ENCODE measurements at places on chromosomes 11 and 22.

DNA sequence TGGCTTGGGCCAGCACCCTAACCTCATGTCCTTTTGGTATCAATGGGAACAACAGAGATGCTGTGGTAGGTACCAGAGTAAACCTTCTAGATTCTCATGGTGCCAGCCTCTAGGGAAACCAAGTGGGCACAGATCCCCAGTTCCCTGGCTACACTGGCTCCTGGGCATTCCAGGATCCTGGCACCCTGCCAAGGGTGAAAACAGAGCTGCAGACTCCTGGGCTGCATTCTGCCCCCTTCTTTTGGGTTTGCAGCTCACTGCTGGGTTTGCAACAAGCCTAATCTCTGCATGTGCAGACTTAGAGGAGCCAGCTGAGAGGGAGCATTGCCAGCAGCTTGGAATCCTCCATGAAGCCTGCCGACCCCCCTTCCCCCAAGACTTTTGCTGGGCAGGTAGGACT, 30.6 kb downstream of the PRDM11 start:
- DNase-seq: peak; percentile 70

DNA sequence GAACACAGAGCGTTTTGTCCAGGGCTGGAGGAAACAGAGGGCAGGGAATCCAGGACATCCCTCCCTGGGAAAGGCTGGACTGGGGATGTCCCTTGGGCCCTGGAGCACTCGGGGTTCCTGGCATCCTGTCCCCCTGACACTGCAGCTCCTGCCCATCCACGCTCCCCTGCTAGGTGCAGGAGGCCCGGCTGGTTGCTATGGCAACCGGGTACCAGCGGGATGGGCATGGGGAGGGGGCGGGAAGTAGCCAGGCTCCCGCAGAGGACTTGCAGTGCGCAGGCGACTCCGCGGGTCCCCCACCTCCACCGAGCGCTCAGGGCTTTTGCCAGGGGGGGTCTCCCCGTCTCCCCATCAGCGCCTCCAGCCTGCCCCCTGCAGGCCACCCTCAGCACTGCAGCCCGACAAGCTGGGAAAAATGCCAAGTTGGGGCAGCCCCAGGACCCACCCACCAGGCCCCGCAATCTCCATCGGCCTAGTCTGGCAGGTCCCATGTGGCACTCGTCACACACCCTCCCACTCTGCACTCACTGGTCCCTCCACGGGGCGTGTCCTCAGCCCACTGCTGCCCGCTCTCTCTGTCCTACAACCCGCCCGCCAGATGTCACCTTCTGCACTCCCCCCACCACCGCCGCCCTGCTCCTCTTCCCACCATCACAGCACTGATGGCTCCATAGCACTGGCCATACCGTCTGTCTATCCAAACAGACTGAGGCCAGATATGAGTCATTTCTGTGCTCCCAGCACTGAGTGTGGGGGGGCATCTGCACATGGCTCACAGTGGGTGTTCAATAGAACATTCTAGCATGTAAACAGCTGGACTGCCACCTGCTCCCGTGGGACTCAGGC, 31.5 kb downstream of the KIAA0930 start:
- no peak for DNase-seq

GRCh38 chr11:69475866-69476471, 5.5 kb upstream of the LINC01488 start:
- DNase-seq: no peak

GRCh38 chr22:18005201-18005926, 19.0 kb downstream of the MICAL3 start:
- DNase-seq: peak; percentile 39

DNA sequence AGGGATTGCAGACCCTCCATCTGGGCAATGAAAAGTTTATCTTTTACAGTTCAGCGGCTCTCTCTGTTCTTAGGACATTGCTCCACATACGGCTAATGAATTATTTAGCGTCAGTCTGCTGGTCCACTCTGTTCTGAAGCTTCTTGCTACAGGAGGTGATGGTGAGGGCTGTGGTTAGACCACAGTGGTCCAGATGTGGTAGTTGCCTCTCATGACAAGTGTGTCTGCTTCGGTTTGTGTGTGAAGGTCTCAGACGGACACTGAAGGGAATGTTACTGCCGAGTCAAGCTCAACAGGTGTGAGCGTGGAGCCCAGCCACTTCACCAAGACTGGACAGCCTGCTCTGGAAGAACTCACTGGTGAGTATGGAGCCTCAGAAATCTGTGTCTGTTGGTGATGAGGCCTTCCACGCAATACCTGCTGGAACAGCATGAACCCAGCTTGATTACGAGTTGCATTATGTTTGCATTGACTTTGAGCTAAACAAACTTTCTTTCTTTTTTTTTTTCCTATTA, 220.8 kb downstream of the DBX1 start:
- no peak for DNase-seq

GRCh38 chr11:33869481-33870422, 22.1 kb downstream of the LMO2 start:
- DNase-seq: peak; percentile 7

GRCh38 chr22:17493419-17493981, 69.8 kb upstream of the SLC25A18 start:
- DNase-seq: no peak

- DNase-seq: no peak
Measured at GRCh38 chr11:69352166-69352565, 58.2 kb downstream of the MYEOV start.

DNA sequence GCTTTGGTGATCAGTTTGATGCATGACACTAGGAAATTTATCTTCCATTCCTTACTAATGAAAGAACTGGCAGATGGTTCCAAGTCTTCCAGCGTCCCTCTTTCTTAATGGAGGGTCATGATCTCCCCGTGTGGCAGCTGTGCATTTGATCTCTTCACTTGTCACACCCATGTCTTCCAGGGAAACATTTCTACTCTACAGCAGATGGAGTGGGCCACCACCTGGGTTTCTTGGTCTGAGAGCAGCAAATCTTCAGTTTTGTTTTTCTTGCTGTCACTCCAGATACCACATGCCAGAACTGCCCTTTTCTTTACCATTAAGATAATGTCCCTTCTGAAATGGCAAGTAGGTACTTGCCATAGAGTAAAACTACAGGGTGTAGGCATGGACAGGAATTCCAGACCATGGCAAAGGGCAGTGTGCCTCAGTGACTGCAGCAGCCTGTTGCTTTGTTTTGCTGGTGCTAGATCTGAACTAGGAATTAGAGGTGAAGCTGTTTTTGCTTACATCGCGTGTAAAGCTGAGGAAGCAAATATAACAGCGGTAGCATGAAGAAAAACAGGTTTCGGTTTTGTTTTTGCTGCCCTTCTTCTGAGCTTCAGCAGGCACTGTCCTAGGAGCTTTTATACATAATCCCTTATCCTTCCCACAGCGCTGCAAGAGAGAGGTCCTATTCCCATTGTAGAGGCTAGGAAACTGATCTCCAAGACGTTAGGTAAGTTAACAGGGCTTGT, 20.7 kb upstream of the C11orf96 start:
- no peak for DNase-seq

DNA sequence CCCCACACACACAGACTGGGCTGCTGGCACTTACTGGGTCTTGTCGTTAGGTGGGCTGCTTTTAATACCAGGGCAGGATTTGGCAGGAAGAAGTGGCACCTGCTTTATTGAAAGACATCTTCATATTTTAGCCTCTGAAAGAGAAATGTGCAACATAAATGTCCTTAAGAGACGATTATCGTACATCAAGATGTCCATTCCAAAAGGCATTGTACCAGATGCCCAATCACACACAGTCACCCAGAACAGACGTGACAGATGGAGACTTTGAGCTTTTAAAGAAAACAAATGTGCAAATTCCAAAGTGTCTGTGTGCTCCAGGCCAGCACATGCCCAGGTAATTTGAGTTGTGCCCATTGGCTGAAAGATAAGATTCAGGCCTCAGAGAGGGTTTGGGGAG, 155.7 kb downstream of the RRAS2 start:
- no peak for DNase-seq
